ENCODE measurements at places on chromosomes 1 and 21.

DNA sequence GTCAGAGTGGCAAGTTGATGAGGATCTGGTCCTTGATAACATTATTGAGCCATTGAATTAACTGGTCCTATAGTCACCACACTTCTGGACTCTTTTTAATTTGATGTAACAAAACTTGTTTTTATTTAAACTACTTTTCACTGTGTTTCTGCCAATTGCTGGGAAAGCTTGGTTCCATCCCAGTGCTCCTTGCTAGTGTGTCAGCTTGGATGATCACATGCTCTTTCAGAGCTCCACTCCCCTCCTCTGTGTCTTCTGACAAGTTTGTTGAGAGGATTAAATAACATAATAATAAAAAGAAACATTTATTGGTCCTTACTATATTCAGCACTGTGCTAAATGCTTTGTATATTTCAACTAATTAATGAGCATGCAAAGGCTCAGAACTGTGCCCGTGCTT is 448.5 kb upstream of the B3GALT2 start:
- no peak for DNase-seq

DNA sequence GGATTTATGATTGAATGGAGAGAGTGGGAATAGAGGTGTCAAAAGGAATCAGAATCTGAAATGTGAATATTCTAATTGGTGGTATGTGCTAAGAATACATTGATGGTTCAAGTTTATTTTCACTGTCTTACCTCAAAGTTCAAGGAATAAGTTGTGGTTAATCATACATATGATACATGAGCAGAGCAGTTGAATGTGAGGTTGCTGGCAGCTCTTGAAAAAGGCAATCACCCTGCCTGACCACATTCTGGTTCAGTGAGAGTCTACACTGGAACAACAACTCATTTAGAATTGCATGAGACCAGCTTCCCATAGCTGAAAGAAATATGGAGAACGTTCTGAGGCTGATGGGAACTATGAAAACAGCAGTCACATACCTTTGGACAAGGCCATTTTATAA is 68.3 kb upstream of the ARHGAP29 start:
- DNase-seq: no peak

- DNase-seq: peak; percentile 82
These were observed 12.2 kb downstream of the ADAMTSL4 start for GRCh38 chr1:150561254-150561973.

DNA sequence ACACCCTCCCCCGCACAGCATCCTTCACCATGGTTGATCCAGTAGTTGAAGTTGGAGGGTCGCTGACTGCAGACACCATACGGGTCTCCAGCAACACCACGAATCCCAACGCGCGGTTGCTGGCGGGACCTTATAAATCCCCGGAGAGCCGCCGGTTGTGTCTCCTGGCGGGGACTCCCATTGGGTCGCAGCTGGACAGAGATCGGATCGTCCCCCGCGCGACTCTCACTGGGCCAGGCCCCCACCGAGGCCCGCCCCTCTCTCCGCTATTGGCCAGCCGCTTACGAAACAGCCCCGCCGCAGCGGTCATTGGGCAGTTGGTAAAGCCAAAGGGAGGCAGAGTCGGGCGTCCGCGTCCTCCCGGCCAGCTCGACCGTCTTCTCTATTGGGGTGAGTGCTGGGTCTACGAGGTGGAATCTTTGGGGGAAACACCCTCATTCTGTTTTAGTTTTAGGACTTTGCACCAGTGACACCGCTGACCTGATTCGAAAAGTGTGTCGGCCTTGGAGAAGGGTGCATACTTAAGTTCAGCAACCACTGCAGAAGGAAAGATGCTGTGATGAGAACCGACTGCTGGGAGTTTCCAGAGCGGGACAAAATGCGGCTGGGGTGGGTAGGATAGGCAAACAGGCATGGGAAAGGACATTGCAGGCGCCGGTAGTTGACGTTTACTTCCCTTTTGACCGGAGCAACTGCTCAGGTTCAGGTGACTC is 27.4 kb downstream of the RABIF start:
- peak; percentile 89 for DNase-seq

- DNase-seq: peak; percentile 21
These were observed 11.4 kb downstream of the AGMAT start for GRCh38 chr1:15573477-15573876.

DNA sequence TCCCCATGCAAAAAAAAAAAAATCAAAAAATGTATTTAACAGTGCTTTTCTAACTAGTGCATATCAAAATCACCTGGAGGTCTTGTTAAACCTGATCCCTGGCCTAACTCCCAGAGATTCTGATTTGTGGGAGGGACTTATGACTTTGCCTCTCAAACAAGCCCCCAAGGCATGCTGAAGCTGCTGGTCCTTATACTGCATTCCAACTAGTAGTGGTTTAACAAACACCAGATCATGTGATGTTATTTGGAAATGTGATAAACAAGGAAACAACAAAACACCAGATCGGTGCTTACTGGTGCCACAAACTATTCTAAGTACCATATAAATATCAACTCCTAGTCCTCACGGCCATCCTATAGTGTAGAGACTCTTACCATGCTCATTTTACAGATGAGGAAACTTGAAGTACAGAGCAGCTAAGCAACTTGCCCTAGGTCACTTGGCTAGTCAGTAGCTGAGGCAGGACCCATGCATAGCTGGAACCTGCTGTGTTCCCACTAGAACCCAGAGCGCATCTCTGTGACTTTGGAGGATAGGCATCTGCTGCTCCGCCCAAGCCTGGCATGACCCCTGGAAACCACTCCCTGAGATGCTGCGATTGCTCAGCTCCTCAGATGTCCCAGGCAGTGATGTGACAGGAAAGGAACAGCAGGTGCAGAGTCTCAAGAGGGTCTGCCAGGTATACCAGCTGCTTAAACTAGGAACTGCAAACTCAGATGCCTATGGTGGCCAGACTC is 38.1 kb downstream of the SOX13 start:
- no peak for DNase-seq

DNA sequence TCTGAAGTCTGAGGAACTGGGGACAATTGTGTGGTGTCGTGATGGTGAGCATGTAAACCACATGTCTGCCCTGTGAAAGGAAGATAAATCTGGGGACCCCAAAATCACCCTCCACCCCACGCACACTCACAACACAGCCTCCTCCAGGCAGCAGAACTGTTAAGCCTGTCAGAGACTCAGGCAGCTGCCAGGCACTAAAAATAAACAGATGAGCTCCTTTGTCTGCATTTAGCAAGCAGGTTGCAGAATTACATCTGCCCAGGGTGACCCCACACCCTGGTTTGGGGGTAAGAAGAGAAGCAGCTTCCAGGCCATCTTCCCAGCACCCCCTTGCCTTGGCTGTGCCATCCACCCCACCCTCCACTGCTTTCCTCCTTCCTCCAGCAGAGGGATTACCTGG is 119.1 kb upstream of the RUNX3 start:
- no peak for DNase-seq

- DNase-seq: no peak
These were observed 160.5 kb downstream of the TBX15 start for GRCh38 chr1:118827636-118828035.

DNA sequence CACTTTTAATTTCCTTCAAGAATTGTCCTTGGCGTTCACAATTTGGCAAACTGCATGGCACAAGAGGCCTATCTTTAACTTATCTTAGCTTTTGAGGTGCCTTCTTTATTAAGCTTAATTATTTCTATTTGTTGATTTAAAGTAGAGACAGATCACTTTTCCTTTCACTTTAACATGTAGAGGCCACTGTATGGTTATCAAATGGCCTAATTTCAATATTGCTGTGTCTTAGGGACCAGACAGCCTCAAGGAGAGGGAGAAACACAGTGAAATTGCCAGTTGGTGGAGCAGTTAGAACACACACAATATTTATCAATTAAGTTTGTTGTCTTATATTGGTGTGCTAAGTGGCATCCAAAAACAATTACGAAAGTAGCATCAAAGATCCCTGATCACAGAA is 1013.9 kb downstream of the KCNT2 start:
- no peak for DNase-seq

DNA sequence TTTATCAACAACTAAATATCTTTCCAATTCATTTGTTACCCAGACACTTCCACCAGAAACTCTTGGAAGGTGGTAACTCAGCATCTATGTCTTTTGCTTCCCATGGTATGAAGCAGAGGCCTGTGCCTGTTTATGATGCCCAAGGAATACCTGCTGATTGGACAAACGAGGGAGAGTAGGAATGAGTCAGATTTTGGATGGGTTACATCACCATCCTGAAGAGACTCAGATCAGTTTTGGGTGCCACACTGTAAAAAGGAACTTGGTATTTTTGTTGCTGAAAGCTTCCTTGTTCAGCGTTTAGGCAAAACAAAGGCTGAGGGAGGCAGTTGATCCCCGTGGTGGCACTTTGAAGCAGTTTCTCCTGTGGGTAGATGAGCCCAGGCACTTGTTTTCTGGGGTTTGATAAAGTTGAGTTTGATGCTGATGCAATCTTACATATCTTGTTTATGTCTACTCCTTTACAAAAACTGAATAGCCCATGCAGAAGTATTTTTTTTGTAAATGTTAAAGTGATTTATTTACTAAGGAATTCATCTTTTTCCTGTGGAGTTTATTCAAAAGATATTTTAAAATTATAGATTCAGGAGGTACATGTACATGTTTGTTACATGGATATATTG is 26.7 kb upstream of the CYP4X1 start:
- DNase-seq: no peak

All from anterior cingulate cortex (tissue), 58 donors.